ENCODE measurements at places on chromosomes 4 and X.

DNA sequence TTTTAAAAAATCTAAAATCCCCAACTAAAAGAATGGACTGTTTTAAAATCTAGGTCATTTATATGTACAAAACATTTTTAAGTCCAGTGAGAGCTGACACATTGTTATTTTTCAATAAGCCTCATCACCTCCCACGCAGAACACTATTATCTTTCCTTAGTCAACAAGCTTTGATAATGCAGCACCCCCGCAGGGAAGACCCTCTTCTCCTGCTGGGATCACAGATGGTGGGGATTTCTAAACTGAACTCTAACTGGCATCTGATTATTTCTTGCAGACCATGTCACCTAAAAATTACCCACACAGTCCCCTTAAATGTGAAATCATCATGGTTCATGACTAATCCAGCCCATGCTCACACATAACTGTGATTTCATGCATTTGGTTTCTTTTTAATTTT, 11.6 kb downstream of the SYTL4 start:
- no peak for DNase-seq

GRCh38 chr4:3823496-3824341, 57.5 kb downstream of the ADRA2C start:
- DNase-seq: no peak

DNA sequence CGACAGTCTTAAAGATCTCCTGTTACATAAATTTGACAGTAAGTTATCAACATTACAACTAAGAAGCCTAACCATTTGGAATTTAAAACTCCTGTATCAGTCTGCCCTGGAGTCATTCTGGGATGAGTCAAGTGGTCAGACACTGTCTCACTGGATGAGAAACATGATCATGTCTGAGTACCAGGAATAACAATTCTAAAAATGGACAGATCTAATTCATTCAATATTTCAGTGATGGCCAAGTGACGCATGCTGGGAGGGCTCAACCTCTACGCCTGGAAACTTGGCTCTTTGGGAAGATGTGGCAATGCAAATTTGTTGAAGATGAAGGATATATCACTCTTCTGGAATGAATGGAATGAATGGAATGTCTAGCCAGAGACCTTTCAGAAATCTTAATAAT, 1427.2 kb downstream of the STIM2 start:
- DNase-seq: peak; percentile 96

GRCh38 chr4:173446416-173446815, 47.5 kb upstream of the SCRG1 start:
- no peak for DNase-seq

DNA sequence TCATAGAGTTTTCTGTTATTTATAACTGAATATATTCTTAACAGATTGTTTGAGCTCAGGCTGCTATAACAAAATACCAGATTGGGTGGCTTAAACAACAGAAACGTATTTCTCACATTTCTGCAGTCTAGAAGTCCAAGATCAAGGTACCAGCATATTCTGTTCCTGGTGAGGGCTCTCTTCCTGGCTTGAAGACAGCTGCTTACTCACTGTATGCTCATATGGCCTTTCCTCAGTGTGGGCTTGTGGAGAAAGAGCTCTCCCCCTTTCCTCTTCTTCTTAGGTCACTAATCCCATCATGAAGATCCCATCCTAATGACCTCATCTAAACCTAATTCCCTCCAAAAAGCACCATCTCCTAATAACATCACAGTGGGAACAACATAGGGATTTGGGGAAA, 117.8 kb downstream of the RASGEF1B start:
- DNase-seq: no peak

DNA sequence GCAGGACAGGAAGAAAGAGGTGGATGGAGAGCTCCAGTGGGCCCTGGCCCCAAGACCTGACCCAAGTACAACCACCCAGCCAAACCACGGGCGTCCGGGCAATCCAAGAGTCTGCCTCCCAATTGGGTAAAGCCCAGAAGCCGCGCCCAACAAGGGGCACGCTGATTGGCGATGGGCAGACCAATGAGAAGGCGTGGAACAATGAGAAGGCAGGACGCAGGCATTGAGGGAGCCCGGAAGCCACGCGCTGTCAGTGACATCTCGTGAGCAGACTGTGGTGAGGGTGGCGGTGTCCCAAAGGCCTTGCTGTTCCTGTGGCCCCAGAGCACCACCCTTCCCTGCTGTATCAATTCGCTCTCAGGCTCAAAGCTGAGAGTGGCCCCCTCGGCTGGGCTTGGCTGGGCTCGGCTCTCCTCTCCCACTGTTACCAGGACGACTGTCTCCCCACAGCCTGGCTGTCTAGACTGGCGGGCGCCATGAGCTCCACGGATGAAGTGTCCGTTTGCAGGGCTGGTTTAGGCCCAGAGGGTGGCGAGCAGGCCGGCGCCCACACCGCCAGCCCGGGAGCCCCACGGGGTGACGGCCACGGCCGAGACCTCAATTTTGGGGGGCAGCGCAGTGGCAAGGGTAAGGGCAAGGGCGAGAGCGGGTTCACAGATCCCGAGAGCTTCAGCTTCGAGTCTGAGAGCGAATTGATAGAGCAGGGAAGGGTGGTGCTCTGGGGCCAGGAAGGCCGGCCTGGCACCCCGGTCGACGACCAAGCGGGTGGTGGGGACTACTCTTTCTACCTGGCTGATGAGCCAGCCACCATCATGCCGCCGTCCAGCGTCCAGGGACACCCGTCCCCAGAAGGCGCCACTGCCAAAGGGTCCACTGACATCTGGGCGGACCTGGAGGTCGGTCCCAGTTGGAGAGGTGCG, at the start of gene LOC101059915:
LOC101059915 (plus strand) TSS at position 219 of the 920 bp plus-strand sequence.
- DNase-seq: no peak

GRCh38 chrX:149518236-149518635, 13.1 kb upstream of the IDS start:
- no peak for DNase-seq

- DNase-seq: peak; percentile 1
These were observed 160.2 kb downstream of the NHS start for GRCh38 chrX:17535229-17535628.

DNA sequence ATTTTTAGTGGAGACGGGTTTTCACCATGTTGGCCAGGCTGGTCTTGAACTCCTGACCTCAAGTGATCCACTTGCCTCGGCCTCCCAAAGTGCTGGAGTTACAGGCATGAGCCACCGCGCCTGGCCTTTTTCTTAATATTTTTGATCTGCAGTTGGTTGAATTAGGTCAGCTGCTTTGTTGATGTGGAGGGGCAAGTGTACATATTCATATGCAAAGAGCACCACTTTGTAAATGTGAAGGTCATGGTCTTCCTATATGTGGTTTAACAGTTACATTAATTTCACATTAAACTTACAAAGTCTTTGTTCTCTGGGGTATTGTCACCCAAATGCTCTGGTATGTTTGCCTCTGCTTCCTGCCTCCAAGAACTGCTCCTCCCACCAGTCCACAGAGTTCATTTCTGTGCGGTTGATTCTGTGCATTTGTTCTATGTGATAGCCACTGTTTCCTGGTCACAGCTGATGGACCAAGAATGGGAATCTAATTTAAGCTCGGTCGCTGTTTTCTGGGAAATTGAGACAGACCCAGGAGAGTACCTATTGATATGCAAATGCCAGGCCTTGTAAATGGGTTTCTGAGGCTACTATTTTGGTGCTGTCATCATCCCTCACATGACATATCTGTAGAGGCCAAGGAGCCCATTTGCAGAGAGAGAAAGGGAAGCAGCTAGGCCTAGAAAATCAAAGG, 26.9 kb upstream of the HPSE start:
- DNase-seq: no peak

- no peak for DNase-seq
These were observed 19.1 kb downstream of the GEMIN8 start for GRCh38 chrX:14010566-14010965.

GRCh38 chr4:48565362-48566033, 75.4 kb downstream of the ZAR1 start:
- no peak for DNase-seq

- no peak for DNase-seq
These were observed 80.6 kb downstream of the COMMD8 start for GRCh38 chr4:47382846-47383360.

- DNase-seq: peak; percentile 20
These were observed 52.4 kb upstream of the GUCY1A1 start for GRCh38 chr4:155614111-155614762.

GRCh38 chr4:59987289-59987688, 1212.8 kb upstream of the ADGRL3 start:
- no peak for DNase-seq

DNA sequence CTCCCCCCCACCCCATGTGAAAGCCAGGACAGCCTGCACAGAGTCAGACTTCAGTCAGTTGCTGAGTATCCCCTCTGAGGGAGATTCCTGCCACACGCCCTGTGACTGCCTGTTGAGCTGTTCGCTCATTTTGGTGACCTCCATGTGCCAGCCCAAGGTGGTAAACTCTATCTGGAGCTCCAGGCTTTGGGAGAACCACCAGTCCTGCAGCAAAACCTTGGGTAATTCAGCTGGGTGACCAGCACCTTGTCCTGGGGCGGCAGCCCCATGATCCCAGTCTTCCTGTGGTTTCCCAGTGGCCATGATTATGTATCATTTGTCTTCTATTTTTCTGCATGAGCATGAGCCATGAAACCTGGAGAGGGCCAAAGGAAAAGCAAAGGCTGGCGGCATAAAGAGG, 73.4 kb downstream of the NBDY start:
- DNase-seq: no peak

- DNase-seq: peak; percentile 29
These were observed at the start of gene SLC16A2 for GRCh38 chrX:74421036-74421739. TSS of gene SLC16A2 (plus strand) at chrX:74421493. CDS start at chrX:74421638, 145 bp downstream.

DNA sequence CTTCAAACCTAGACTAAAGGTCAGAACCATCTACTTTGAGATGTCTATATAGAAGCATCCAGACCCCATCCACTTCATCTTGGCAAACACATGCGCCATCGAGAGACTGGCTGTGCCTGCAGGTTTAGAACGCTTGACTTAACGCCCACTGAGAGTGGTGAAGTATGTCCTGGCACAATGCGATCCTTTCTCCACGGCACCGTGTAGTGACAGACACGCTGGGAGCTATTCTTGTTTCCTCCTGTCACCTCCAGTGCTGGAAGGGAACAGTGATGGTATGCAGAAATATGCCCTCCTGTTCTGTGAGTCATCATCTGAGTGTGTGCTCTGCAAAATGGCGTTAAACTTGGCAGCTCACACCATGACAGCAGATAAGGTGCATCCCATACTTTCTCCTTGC, 330.2 kb downstream of the NLGN4X start:
- no peak for DNase-seq

DNA sequence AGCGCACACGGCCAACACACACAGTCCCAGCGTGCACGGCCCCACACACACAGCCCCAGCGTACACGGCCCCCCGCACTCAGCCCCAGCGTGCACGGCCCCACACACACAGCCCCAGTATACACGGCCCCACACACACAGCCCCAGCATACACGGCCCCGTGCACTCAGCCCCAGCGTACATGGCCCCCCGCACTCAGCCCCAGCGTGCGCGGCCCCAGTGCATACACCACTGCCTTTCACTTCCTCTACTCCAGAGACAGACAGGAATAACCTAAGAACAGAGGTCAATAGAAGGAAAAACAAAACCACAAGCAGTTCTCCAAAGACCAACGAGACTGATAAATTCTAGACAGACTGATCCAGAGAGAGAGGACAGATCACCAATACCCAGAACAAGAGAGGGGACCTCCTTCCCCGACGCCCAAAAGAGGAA, 17.1 kb downstream of the GAK start:
- no peak for DNase-seq

- DNase-seq: no peak
These were observed 73.3 kb downstream of the PRPS1 start for GRCh38 chrX:107701493-107702121.
